ENCODE measurements at places on chromosomes 3 and 15. TPM values are rescaled to one million over a fixed set of nuclear protein-coding genes. Genes with fewer than 3 reads are reported as not detected.
A peak's percentile ranks its signal among the peaks of the same experiment; 100 is the strongest.

DNA sequence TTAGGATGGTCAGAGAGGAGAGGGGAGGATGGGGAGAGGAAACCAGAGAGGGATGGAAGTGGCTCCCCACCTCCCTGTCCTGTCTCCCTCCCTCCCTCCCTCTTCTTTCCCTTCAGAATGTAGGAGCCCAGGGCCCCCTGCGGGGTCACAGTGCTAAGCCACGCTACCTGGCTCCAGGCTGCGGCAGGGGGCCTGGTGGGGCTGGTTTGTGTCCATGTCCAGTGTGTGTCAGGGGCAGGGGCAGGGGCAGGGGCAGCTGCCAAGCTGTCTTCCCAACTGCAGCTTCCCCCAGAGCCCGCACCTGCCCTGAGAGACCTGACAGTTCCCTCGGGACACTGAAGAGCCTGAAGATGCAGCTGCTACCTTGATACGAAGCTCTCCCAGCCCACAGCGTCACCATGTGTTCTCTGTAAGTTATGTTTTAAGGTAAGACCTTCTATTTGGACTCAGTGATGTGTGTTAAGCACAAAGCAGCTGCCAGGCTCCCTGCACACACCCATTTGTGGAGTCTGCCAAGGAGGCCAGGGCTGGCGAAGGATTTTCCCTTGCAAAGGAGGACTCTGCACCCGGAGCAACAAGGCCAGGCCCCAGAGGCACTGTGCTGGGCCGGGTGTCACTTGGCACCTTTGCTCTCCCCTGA, 121.8 kb upstream of the SMAD3 start:
- DNase-seq = no peak

- DNase-seq = no peak
These were observed 10.6 kb upstream of the MANF start for GRCh38 chr3:51374456-51374855.

DNA sequence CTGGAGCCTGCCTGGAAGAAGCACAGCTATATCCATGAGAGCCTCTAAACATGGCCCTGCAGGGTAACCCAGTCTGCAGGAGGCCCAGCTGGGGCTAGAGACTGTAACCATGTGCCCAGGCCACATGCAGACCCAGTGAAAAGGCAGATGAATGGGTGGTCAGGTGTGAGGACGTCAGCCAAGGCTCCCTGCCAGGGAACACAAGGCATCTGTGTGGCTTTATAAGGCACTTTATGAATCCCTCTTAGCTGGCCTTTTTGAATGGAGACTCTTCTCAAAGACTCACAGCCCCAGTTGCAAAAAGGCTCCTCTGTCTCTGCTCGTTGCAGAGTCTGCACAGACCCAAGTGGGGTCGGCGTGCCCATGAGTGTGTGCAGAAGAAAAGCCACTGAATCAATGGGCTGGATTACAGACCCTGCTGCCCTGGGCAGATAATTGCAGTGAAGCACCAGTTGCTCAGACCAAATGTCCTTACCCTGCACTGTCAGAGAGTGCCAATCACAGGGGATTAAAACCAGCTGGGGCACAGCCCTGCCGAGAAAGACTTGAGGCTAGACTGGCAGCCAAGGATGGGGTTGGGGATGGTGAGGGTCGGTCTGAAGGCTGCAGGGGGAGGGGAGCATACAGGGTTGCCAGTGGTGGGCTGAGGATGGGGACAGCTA, 154.2 kb downstream of the RAB11A start:
- no peak for DNase-seq

Gene CISH
- total RNA-seq = 16.6 TPM

DNA sequence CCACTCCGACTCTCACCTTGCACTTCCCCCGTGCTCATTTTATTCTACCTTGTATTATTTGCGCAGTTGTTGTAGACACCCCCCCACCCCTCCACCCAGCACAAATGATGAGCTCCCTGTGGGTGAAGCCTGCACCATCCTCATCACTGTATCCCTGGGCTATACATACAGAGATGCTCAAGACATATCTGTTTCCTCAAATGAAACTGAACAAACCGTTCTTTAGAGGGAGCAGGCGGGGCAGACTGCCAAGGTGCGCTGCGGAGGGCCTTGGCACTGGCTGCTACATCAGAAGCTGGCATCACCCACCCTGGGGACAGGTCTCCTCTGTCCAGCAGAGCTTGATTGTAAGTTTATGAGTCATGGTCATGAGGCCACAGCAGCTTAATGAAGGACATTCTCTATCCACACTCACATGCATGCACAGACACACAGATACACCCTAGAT, 29.0 kb downstream of the ADCY5 start:
- DNase-seq = peak; percentile 77

GRCh38 chr15:74621936-74622335, 6.3 kb downstream of the CLK3 start:
- DNase-seq = no peak

DNA sequence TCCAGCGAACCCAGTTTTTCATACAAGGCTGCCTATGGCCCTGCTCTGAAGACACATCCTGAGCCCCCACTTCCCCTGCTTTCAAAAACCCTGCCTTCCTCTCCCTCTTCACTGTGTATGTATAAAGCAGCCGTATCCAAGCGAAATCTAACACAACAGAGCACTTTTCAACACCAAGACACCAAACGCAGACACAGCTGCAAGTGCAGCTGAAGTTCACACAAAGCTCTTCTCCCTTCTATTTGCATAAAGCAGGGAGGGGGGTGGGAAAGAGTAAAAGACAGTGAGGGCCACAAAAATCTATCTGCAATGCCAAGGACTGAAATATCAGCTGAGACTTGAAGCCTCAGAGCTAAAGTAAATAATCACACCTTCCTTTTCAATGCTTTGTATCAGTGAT, 35.1 kb upstream of the CSPG5 start:
- no peak for DNase-seq

DNA sequence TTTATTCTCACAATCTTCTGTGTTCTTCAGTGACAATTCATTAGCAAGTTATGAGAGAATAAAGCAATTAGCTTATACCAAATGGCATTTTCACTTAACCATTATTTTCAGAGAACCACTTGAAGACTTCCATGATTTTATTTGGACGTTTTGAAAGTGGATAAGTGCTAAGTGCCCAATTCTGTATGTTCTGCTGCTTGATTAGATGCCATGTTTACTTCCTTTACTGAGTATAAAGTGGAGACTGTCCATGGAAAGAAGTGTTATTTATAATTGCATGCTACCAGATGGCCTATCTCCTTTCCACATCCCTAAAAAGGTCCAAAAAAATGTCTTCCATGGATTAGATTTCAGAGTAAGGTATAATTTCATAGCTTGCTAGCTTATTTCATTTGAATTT, 69.6 kb downstream of the SUMF1 start:
- no peak for DNase-seq

DNA sequence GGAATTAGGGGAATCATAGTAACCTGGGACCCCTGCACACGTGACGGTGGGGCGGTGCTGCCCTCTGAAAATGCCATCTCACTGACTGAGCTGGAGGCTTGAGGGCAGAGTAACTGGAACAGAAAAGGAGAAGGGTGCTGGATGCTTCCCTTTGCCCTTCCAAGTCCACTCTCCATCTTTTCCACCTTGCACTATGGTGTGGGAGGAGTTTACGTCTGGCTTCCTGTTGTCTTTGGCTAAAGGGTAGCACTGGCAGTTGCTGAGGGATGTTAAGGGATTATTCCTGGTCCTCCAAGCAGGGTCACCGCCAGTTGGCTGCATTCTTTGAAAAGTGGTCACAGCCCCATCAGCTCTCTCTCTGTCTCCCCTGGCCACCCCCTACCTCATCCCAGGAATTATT, 129.4 kb upstream of the SNTN start:
- no peak for DNase-seq

GRCh38 chr15:56052395-56053045, 59.1 kb upstream of the NEDD4 start:
- no peak for DNase-seq

- no peak for DNase-seq
These were observed 961.4 kb downstream of the VGLL3 start for GRCh38 chr3:86029590-86029989.

GRCh38 chr15:93656041-93656440, 567.0 kb upstream of the RGMA start:
- no peak for DNase-seq

DNA sequence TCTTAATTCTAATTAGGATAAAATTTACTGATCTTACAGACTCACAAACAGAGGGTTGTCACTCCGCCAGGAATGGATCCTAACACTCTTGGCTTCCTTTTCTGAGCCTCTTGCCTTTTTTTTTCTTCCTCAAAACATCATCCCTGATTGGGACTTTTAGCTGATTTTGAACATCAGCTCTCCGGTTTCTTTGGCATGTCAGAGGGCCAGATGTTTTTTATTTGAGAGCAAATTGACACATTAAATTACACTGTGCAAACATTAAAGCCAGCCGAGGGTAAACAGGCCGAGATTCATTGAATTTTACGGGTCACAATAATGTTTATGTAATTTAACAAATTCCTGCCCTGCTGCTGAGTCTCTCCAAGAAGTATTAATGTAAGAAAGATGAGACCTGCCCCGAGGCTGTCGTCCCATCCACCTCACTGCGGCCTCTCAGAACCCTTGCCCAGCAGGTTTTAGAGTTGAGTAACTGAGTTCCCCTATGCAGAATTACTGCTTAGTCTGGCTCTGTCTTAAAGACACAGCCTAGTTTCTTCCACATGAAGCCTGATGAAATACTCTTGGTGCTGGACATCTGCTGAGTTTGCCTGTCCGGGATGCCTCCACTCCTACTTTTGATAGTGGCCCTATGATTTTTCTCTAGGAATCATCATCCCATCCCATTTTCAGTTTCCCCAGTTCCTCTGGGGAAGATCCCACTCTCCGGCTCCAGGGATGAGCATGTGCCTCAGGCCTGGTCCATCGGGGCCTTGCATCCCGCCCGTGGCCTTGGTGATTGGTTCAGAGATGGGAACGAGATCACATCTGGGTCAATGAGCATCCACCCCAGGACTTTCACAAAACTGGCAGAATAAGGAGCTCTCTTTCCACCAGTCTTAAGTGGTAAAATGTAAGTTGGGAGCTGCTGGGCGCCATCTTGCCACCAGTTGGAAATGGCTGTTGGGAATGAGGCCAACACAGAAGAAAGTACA, 226.6 kb upstream of the TLE3 start:
- DNase-seq = no peak

- no peak for DNase-seq
These were observed 277.3 kb downstream of the UACA start for GRCh38 chr15:70486012-70486411.

Gene CDHR4
- not detected for total RNA-seq

DNA sequence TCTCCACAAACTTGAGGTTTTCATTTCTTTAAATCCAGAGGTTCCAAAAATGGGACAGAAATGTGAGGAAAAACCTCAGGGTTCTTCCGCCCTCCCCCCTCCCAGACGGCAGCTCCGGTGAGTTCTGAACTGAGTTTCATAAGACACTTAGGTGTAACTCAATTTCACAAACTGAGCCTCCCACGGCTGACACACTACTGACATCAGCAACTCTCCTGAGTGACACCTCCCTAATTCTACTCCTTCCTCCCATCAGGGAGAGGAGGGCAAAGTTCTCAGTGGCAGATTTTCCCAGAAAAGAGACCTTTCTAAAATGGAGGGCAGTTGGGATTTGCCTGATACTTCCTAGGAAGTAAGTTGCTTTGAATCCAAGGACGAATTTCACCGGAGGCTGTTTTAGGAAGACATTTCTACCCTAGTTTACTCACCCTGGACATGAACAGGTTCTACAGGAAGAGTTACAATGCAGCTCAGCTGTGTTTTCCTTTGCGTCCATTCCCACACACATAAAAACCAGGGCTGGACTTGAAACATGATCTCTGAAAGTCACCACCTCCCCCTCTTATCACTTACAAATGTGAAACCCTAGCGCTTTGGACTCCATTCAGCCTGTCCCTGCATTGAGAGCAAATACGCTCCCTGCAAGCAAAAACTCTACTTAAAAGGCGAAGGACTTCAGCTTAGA, 78.1 kb upstream of the LMOD3 start:
- DNase-seq = no peak

DNA sequence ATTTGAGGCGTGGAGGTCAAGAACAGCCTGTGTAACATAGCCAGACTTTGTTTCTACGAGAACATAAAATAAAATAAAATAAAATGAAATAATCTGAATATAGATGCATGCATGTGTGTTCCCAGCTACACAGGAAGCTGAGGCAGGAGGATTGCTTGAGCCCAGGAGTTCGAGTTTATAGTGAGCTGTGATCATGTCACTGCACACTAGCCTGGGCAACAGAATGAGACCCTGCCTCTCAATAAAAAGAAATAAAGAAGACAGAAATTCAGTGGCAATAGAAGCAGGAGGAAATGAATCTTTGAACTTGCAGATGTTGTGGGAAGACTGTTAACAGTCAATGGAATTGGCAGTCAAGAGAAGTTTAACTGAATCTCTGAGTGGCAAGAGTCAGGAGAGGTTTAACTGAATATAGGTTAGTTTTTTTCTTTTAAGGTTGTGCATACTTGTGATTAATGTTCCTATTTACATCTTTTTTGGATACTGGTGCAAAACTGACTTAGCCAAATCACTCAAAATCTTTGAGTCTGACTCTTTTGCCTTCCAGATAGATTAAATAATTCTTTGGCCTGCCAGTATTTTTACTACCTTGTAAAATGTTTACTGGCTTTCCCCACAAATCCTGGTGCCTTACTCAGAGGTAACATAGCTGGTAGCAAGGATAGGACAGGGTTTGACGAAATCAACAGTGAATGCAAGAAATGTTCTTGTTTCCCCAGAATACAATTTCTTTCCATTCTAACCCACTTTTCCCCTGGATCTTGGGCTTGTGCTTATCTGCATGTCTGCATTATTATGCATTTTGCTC, 361.4 kb downstream of the PDCD6IP start:
- no peak for DNase-seq

GRCh38 chr3:128855569-128855968, 23.9 kb upstream of the ACAD9 start:
- no peak for DNase-seq

Gene ZNF662
- 2.7 TPM for total RNA-seq

GRCh38 chr3:108500728-108501127, 9.7 kb downstream of the MYH15 start:
- DNase-seq = no peak

Gene NTRK3
- 1.6 TPM for total RNA-seq

Gene ROBO2
- total RNA-seq = 0.19 TPM

GRCh38 chr3:40104441-40104840, 205.1 kb upstream of the EIF1B start:
- DNase-seq = no peak

- DNase-seq = no peak
These were observed 38.0 kb upstream of the DPH6 start for GRCh38 chr15:35583863-35584528.

GRCh38 chr3:186583831-186584230, 13.3 kb downstream of the DNAJB11 start:
- no peak for DNase-seq

Gene OR5K2
- not detected for total RNA-seq

Gene KLHL25
- total RNA-seq = 4.0 TPM

Gene MINAR1
- total RNA-seq = 0.05 TPM

DNA sequence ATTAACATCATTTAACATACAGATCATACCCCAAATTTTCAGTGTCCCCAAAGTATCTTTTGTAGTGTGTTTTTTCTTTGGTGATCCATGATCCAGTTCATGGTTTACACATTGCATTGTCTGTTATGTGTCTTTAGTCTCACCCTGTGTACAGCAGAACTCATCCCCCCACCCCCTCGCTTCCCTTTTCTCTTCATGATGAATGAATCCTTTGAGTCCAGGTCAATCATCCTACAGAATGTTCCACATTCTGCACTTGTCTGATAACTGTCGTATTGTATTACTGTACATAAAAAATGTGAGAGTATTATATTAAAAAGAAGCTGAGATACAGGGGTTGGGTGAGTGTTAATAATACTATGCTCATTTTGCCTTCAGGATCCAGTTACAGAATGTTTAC, 14.6 kb upstream of the NIT2 start:
- DNase-seq = no peak

Data from left ventricle myocardium inferior (tissue), 1 donor.